Occipital lobe (tissue), 3 donors: ENCODE measurements at places on chromosomes 11 and 22.
A peak's percentile ranks its signal among the peaks of the same experiment; 100 is the strongest.

GRCh38 chr11:128061281-128061871 is 526.0 kb downstream of the ETS1 start:
- DNase-seq = no peak

DNA sequence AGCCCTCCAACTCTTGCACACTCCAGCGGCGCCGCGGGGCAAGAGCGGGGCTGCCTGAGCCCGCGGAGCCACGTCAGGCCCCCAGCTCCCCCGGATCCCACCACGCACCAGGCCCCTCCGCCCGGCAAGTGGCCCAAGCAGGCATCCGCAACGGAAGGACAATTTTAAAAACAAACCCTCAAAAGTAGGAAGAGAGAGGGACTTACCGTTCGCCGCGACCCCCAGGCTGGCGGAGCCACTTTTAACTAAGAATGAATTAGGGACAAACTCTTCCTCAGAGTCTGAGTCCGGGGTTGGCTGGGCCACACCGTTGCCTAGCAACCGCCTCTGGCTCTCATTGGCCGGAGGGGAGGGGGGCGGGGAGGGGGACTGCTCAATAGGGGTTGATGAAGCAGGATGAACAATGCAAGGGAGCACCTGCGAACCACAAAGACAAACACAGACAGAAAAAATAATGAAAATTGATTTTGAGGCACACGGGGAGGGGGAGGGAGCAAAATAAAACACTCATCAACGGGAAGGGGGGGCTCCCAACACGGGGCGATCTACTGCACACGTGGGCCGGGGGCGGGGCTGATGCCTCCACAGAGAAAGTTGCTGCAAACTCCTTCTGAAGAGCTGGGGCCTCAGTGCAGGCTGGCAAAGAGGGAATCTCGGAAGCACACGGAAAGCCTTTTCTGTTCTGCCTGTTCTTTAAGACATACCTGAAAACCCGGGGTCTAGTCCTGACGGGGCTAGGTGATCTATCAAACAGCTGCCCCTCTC is 387.5 kb upstream of the NARS2 start:
- peak; percentile 40 for DNase-seq

DNA sequence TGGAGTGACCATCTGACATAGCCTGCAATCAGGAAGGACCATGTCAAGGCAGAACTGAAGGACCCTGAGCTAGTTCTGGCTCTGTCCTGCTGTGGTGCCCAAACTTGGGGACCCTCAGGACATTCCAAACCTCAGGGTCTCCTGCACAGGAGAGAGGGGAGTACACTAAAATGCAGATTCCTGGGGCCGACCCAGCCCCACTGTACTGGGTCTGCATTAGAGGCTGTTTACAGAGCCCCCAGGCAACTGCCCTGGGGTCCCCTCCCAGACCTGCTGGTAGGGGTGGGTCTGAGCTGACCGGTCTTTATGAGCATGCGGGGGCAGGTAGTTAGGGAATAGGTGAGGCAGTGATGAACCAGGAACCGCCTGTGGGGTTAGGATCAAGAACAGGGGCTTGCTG is 6.8 kb downstream of the TRPM5 start:
- no peak for DNase-seq

DNA sequence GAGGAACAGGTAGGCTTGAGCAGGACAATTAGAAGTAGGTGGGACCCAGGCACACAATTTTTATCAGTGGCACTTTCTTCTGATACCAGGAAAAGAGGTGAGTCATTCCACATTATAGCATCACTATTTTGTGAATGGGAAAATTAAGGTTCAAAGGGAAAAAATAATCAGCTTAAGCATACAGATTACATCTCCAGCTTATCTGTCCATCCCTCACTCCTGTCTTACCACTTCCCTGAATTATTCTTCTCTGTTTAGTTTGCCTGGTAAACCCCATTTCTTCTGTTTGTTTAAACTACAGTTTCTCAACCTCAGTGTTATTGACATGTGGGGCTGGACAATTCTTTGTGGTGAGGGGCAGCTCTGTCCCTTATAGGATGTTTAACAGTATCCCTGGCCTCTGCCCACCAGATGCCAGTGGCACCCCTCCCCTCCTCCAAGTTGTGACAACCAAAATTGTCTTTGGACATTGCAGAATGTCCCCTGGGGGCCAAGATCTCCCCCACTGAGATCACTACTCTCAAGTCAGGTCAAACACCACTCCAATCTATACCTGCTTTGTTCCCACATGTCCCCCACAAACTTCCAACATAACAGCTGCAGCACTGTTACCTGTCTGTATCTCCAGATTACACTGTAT is 8.5 kb upstream of the XBP1 start:
- DNase-seq = no peak

- no peak for DNase-seq
These were observed 110.8 kb upstream of the NNMT start for GRCh38 chr11:114185436-114185835.

GRCh38 chr11:117875382-117876058 is 938 bp downstream of the FXYD6 start:
- DNase-seq = peak; percentile 67

GRCh38 chr11:121478895-121479697 is 26.3 kb upstream of the SORL1-AS1 start:
- DNase-seq = no peak

- no peak for DNase-seq
These were observed 68.7 kb upstream of the AMPD3 start for GRCh38 chr11:10386361-10386760.

DNA sequence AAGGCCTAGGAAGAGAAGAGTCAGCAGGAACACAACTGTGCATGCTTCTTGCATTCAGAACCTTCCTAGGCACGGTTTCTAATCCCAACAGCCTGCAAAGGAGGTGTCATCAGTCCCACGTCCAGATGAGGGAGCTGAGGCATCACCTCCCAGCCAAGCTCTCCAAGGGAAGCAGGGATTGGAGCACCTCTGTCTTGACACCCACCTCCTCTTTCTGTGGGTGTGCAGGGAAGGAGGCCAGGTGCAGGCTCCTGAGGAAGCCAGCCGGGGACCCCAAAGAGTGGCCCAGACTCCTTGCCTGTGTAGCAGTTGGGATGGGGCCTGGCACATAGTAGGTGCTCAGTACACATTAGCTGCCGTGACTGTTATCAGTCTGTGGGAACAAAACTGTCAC is 2.0 kb downstream of the PNPLA5 start:
- no peak for DNase-seq

GRCh38 chr11:12853652-12854296 is 155.3 kb upstream of the RASSF10 start:
- no peak for DNase-seq

DNA sequence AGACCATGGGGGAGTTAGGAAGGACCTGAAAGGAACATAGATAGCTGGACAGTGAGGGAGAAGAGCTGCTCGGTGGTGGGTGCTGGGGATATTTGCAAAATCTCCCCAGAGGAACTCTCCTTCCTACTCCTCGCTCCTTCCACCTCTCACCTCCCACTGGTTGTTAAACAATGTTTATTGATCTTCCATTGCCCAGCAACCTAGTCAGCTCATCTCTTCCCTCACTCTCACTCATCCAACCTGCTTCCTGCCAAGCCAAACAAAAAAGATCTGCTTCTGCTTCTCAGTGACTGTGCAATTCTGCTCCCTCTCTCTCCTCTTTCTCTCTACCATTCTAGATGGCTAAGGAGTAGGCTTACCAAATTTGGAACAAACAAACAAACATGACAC is 115.0 kb downstream of the SLC1A2 start:
- no peak for DNase-seq

DNA sequence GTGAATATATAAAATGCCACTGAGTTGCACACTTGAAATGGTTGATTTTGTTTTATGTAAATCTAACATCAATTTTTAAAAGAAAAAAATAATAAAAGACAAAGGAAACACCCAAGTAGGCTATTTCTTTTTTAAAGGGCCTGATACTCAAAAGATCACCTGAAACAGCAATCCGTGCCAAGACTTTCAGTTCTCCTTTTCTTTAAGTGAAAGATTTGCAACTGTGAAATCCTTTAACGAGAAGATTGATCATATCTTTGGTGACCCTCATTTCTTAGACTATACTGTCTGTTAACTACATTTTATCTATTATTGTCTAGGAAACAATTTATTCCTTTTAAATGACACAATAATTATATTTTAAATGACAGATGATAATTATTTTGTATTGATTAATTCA is 1841.5 kb downstream of the LRRC4C start:
- DNase-seq = no peak

DNA sequence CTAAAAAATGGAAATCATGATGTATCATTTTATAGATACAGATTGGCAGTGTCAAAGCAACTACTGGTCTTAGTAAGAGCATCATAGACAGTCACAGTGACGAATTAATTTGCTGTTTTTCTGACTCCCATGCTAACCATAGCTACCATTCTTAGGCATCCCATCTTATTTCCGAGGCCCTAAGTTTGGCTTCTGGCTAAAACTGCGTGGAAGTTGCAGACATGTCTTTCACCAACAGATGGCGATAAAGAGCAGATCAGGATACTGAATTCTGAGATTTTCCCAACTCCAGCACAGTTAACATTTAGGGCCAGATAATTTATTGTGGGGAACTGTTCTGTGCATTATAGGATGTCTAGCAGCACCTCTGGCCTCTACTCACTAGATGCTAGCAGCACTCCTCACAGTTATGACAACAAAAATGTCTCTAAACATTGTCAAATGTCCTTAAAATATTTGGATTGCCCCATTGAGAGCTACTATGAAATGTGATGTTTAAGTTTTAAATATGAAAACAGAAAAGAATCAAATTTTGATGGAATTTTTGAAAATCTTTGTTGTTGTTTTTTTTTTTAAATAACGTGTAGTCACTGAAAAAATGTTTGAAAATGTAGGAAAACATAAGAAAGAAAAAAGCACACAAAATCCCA is 16.3 kb downstream of the OR2AG2 start:
- no peak for DNase-seq

GRCh38 chr11:77207618-77208313 is 79.7 kb downstream of the MYO7A start:
- DNase-seq = no peak

DNA sequence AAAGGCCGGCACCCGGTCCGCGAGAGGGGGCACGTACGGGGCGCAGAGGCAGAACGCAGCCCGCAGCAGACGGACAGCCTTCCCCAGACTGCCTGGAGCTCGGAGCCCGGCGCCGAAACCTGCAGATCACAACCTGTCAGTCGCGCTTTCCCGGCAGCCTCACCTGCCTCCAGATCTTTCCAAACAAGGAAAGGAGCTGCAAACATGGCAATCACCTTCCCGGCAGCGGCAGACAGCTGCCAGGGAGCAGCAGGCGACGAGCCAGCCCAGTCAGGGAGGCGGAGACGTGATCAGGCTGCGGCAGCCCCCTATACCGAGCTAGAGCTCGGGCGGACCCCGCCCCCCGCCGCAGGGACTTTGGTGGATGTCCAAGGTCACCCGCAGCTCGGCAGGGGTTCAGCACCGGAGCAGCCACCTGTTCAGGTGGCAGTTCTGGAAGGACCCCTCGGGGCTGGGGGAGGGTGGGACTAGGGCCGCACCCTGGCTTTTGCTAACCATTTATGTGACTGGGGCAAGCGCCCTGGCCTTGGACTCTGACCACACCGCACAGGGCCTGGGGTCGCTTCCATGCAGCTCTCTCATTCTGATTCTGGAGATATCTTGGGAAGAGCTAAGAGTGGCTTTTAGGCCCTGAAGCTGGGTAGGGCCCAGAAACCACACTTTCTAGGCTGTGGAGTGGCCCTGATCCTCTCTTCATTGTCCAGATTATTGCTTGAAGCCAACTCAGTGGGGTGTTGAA is 143.8 kb downstream of the NECTIN1 start:
- DNase-seq = no peak

- DNase-seq = no peak
These were observed 17.7 kb downstream of the MGAT3 start for GRCh38 chr22:39474351-39475111.

- no peak for DNase-seq
These were observed 143.2 kb upstream of the TRPC6 start for GRCh38 chr11:101726988-101727387.

- DNase-seq = no peak
These were observed 12.0 kb downstream of the GUCY1A2 start for GRCh38 chr11:107006076-107006833.
